ENCODE measurements at places on chromosomes 13 and 19.
A peak's percentile ranks its signal among the peaks of the same experiment; 100 is the strongest.

DNA sequence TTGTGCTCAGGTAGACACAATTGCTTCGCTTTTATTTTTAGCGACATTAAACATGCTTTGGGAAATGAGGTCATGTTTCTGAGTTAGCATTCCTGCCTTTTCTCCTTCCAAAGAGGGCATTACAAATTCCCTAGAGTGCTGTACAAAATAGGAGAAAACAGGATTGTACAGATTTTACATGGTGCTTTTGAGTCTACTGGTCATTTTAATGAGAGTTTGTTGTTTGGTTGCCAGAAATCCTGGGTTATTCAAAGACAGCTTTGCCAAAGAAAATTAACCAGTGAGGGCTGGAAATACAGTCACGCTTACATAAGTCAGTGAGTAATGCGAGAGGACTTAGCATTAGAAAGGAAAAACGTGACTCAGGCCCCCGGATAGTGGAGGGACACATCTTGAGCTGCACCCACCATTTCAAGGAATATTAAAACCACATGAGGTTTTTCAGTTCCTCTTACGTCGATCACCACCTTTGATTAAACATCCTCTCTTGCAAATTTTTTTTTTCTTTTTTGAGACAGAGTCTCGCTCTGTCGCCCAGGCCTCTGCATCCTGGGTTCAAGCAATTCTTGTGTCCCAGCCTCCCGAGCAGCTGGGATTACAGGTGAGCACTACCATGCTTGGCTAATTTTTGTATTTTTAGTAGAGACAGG lies 55.4 kb downstream of the SACS start:
- peak; percentile 94 for DNase-seq

DNA sequence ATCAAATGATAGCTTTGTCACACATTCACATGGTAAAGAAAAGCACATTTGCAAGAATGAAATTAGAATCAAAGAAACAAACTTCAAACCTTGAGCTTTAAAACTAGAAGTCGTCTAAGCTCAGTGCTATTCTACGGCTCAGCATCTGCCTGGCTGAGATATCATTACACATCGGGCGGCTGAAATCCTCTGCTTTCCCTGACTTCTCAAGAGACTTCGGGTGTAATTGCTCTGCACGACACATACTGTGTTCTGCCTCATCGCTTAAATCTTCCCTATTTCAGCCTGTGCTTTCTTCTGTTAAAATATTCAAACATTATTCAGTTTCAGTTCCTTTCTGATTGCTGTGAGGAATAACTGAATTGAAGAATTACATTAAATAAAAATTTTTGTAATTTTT lies 265.3 kb downstream of the NALCN start:
- no peak for DNase-seq

GRCh38 chr19:42191855-42192254 lies 25.6 kb downstream of the DEDD2 start:
- peak; percentile 73 for DNase-seq

- DNase-seq, result no peak
Measured at GRCh38 chr19:37980419-37981170, 73.6 kb downstream of the SIPA1L3 start.

- no peak for DNase-seq
Measured at GRCh38 chr13:98141509-98142379, 1.1 kb upstream of the FARP1 start.

DNA sequence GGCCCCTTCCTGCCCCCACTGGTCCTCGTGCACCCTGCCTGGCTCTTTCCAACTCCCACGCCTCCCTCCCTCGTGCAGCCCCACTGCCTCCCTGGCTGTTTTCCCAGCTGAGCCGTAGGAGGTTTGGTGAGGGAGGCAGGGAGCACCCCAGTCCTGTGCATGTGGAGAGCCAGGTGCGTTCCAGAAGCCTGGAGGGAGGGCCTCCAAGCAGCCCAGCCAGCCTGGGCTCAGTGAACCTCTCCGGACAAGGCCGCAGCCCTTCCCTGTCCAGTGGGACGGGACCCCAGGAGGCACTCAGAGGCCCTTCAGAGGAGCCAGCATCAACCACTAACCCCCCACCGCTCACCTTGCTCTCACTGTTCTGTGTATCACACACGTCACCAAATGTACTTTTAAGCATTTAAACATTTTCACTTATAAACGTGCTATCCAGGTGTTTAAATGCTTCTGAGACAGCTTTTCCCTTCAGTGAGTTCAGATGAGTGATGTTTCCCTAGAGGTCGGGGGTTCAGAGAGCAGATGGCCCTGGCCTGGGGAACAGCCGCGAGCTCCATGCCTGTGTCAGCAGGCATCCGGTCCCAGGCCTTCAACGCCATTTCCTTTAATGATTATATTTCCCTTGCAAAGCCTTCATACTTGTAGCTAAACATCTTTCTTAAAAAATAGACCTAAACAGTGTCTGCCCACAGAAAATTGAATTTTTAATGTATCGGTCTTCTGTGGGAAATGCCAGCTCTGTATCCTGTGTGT lies 122.6 kb downstream of the ATP11A start:
- DNase-seq, result no peak

- DNase-seq, result no peak
Measured at GRCh38 chr19:29708554-29709439, 6.3 kb downstream of the C19orf12 start.

DNA sequence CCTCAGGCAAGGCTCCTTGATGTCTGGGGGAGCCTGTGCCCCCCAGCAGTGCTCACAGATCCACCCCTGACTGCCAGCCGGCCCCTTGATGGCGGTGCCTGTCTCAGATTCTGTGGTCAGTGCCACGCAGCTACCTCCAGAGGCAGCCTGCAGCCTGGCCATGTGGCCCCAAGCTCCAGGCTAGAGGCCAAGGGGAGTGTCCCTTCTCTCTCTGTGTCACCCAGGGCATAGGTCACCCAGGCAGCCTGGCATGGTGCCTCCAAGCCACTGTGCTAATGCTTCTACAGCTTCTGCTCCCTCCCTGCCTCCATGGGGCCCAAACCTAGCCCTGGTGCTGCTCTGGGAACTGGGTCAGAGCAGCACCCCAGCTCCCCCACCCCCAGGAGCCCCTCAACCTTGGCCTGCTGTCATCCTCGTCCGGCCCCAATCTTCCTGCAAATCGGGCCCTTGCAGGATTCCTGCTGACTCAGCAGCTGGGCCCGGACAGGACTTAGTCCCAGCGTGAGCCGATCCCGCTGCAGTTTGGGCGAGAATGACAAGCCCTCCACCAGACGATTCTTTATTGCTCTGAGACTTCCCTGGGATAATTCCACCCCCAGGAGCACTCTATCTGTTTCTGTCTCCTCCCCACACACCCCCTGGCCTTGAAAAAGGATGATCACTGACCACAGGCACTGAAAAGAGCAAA lies 2.8 kb upstream of the ARL11 start:
- DNase-seq, result peak; percentile 25

DNA sequence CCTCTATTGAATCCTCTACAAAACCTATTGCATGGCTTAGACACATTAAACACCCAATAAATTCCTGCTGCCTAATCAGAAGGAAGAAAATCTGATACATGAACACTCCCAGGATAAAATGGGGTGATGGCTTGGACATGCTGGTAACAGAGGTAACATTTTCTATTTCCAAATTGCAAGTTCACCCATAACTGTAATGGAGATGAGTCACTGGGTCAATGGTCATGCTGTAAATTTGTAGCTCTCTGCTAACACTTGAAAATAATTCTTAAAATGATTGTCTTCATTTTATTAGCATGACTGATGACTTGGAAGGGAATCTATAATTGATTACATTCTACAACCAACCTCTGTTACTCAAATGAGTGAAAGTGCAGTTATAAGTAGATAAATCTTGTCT lies 434.1 kb downstream of the FGF14 start:
- no peak for DNase-seq

DNA sequence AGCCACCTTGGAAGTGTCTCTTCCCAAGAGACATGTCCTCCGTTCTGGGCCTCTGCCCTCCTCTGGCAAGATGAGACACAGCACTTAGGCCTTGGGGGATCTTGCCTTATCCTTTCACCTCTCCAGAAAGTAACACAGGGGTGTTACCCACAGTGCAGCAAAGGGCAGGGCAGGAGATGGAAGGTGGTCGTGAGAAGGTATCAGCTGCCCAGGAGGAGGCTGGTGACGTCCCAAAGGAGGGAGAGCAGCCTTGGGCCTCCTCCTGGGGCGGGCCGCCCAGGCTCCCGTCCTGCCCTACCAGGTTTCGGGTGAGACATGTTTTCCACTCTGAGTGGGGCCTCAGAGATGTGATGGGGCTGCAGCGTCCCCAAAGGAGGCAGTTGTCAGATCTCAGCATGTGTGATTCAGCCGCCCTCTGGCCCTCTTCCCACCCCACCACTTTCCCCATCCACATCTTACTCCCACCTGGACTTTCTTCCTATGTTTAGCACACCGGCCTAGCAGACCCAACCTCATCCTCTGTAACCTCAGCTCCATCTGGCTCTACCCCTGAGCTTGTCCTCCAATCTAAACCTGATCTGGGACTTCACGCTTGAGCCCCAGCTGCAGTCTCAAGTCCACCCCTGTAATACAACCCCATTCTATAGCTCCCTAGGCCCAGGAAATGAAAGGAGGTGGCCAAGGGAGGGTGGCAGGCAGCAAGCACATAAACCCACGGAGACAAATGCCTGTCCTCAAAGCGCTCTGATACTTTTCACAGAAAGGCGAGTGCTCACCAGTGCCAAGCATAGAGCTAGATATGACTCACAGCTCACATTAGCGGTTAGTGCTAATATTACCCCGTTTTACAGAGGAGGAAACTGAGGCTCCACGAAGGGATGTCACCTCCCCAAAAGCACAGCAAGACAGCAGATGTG lies 9.3 kb downstream of the POU2F2 start:
- no peak for DNase-seq

GRCh38 chr19:12035220-12036172 lies at the start of gene ZNF433:
ZNF433 (minus strand) TSS chr19:12035679; CDS start chr19:12035539, 140 bp downstream.
- DNase-seq, result peak; percentile 81

DNA sequence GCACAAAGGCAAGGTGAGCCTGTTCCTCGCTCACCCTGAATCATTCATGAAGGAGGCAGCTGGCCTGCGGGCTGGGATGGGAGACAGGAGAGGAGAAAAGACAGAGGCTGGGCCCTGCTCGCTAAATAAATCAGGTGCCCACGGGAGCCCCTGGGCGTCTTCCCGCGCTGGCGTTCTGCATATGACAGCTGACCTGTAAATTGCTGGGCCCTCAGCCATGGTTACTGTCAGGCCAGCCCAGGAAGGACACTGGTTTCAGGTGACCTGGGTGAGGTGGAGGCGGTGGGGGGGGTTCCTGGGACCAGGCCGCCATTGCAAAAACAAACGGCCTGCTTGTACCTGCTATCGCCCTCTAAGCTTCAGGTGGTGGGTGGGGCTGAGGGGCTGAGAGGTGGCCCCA lies 3.4 kb upstream of the PTBP1 start:
- DNase-seq, result no peak

DNA sequence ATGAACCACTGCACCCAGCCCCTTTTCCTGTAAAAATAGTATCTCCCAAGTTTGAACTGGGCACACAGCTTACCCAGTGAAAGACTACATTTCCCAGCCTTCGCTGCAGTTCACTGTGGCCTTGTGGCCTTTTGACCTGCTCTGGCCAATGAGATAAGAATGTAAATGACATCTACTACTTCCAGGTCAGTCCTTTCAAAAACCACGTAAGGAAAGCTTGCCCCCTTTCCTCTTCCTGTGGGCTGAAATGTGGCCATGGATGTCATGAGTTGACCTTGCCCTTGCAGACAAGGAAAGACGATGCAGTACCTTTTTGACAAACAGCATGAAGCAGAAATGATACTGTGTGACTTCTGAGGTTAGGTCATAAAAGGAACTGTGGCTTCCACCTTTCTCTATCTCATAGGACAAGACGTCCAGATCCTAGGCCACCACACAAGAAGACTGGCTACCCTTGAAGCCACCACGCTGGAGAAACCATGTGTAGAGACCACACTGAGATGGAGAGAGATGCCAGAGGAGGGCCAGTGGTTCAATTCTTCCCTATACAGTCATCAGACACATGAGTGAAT lies 19.9 kb downstream of the ACER1 start:
- no peak for DNase-seq

DNA sequence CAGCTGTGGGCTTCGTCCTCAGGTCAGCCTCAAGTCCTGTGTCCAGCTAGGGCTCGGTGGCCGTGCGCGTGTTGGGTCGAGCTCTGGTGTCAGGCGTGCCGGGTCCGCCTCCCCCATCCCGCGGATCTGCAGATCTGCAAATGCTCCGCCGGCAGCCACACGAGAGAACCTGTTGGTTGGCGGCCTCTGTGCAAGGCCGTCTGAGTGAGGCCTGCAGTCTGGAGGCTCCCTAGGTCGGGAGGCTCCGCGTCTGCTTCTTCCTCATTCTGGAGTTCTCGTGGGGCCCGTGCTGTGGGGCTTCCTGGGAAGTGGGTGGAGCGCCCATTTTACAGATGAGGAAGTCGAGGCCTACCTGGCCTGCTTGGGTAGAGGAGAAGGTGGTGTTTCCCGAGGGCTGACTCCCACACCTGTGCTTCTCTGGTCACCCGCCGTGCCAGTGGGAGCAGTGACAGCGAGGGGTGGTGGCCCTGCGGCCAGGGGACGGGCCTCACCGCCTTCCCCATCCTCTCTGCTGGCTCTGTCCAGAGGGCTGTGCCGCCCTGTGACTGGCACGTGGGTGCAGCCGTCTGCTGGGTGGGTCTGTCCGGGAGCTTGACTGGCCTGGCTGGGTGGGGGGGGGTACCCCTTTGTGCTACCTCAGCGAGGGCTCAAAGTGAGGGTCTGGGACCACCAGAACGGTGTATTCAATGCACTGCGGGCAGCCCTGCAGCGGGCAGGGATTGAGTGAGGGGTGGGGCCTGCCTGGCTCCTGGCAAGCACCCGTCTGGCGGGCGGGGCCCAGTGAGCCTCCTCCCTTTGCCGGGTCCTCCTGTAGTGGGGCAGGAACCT lies 3.3 kb downstream of the CSNK1G2 start:
- DNase-seq, result no peak

DNA sequence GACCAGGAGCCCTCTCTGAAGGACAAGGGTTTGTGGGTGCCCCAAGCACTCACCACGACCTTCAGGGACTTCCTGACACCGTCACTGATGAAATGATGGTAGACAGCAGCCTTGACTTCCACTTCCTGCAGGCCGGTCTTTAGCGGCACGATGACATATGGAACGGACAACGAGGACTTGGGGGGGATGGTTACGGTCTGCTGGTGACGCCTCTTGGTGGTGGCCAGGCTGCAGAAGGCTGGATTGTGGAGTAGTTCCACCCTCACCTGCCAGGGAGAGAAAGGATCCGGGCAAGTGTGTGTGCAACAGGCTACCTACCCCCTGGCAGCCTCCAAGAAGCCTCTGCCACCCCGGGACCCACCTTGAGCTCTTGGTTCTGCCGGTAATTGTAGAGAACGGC lies 23.2 kb downstream of the C3 start:
- no peak for DNase-seq

- no peak for DNase-seq
Measured at GRCh38 chr13:41973247-41973741, 12.4 kb upstream of the VWA8 start.

DNA sequence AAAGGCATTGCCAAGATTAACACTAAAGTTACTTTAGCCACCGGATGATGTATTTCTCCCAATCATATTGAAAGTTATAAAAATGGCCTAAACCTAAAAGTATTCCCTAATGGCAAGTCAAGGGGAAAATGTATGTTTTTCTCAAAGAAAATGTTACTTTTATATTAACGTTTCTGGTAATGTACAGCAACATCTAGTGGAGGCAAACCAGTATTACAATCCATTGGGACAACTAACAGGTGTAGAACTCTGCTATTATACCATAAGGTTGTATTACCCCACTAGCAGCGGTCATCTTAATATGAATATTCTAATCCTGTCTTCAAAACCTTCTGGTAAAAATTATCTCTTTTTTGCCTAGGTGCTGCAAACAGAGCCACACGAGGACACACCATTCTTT lies 69.2 kb downstream of the ZNF100 start:
- DNase-seq, result peak; percentile 62

GRCh38 chr13:75544681-75545330 lies 4.8 kb upstream of the UCHL3 start:
- DNase-seq, result no peak

GRCh38 chr19:4503132-4503824 lies 15.0 kb downstream of the PLIN4 start:
- DNase-seq, result no peak
